ENCODE measurements at places on chromosomes 5 and 9.

- DNase-seq: no peak
These were observed 273.2 kb upstream of the TARS1 start for GRCh38 chr5:33167541-33167940.

DNA sequence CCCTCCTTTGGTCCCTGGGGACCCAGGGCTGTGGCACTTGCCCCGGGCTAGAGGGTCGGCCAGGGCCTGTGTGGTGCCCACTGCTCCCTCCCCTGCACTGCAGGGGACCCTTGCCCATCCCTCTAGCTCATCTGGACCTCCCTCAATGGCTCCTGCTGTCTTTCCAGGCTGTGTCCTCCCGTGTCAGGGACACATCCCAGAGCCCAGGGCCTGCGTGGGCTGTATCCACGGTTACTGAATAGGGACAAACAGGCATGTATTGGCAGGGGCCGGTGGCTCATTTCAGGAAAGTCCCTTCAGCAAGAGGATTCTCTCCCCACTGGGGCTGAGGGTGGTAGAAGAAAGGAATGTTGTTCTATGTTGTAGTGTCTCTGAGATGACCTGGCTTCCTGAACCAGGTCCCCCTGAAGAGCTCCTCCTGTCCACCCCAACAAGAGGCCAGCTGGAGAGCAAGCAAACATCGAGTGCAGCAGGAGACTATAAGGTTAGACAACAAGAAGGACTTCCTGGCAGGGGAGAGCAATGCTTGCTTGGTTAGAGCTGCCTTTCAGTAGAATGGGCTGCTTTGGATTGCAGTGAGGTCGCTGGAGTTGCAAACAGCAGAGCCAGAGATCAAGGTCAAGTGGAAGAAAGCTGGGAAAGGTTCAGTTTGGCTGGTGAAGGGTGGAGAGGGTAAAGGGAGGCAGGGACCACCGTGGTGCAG, 1.0 kb upstream of the CRB2 start:
- DNase-seq: no peak

DNA sequence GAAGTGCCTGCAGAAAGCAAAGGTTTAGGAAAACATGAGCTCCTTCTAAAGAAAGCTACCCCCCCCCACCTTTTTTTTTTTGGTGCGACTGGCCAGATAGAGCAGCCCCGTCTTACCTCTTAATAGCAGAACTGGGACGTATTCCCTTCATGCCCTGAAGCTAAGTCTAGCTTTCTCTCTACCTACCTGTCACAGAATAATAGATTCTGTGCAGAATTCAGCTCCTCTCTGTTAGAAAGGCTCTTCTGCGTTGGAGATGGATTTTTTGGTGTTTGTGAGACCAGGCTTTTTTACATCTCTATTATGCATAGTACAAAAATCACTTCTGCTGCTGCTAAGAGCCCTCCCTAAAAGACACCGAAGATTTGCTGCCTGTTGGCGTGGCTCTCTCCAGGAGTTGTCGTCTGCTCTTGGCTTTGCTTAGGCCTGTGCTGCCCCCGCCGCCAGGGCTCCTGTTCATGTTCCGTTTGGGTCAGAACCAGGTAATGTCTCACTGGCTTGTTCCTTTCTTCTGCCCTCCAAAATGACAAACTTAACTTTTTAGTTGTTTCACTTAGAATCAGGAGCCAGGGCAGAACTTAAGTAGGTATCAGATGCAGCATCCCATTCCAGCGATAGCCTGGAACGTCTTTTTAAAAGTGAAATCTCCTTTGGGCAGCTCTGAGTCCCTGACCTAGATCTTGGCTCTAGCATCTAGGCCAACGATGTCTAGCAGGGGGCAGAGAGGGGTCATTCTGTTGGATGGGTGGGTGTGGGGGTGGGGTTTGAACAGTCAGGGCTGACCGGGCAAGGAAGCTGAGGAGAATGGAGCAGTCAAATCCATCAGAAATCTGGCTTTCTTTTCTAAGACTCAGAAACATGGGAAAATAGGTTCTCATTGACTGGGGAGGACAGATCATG, 2.5 kb downstream of the TRIO start:
- no peak for DNase-seq

GRCh38 chr5:179373961-179374505, 28.8 kb upstream of the ADAMTS2 start:
- no peak for DNase-seq

- no peak for DNase-seq
These were observed 440.6 kb upstream of the IZUMO3 start for GRCh38 chr9:24986331-24986730.

- DNase-seq: no peak
These were observed 619.3 kb upstream of the ZNF608 start for GRCh38 chr5:125365747-125366146.

GRCh38 chr9:14193328-14193990, 120.5 kb downstream of the NFIB start:
- no peak for DNase-seq

DNA sequence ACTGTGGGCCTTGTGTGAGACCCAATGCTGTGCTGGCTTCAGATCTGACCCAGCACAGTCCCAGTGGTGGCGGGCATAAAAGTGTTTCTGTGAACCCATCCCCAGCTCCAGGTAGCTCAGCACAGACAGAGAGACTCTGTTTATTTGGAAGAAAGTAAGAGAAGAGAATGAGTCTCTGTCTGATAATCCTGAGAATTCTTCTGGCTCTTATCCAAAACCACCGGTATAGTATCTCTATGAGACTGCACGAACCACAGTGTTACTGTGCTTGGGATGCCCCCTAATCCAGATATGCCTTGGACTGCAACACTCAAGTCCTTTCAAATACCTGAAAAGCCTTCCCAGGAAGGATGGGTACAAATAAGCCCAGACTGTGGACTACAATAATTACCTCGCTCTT, 1660.8 kb upstream of the ACO1 start:
- no peak for DNase-seq

- DNase-seq: no peak
These were observed 38.9 kb upstream of the IFNK start for GRCh38 chr9:27485158-27485557.

- no peak for DNase-seq
These were observed 57.8 kb downstream of the PARP8 start for GRCh38 chr5:50724262-50724661.

DNA sequence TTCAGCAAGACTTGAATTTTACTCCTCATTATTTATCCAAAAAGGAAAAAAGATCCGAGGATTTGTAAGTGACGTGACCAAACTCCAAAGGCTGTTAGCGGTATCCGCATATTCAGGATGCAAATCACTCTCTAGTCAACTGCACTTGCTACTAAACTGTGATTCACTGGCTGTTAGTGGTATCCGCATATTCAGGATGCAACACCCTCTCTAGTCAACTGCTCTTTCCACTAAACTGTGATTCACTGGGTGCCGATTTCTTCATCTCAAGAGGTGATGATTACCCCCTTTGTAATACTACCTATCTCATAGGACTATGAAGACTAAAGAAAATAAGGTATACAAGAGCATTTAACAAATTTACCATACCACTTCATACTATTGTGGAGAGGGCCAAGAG, 5.7 kb downstream of the MAPKAP1 start:
- DNase-seq: peak; percentile 72

DNA sequence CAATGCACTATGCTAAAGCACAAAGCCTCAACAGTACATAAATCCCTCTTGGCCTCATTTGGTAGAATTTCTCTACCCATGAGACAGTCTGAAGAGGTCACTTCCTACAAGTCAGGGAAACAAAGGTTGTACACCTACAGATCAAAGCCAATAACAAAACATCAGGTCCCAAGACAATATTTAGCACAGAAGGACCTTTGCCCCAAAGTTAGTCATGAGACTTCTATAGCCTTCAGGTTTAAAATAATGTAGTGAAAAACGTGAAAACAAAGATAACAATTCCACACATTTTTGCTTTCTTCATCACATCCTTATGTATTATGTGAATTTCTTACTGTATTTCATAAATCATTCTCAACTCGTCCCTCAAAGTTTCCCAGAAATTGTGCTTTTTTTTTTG, 15.8 kb downstream of the AFF4 start:
- DNase-seq: peak; percentile 5

DNA sequence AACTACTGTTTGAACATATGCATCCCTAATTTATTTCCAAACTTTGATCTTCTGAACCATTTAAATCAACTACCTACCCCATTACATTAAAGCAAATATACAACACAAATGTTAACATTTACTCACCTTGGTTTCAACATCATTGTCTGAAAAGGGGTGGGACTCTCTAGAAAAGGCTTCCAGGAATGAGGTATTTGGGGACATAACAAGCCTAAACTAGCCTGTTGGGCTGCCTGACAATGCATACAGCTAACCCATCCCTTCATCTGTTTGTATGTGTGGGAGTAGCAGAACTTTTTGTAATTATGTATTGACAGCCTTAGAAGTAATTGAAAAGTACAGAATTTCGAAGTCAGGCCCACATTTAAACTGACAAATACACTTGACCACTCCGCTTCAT, 2225.9 kb upstream of the C9orf72 start:
- DNase-seq: no peak

DNA sequence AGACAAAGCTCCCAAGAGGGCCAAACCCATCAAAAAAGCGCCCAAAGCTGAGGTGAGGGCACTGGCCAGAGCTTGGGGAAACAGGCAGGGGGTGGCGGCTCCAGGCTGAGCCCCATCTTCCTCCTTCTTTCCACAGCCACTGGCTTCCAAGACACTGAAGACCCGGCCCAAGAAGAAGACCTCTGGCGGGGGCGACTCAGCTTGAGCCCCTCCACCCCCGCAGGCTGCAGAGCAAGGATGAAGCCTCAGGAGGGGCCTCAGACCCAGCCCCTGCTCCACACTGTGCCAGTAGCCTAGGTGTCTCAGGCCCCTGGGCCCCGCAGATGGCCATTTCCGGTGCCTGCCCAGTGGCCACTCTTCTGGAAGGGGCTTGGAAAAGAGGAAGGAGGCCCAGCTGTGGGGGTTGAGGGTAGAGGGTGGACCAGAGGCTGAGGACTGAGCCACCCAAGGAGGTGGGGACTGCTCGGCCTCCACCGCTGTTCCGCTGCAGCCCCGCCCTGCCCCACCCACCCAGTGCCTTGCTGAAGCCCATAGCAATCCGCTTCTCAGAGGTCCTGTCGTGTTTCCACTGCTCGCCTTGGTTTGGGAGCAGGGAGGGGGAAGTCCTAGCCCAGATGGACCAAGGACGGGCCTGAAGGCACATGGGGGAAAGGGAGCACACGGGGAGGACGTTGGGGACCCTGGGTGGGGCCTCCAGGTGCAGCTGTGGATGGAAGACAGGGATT, 6.9 kb downstream of the REEP2 start:
- no peak for DNase-seq

DNA sequence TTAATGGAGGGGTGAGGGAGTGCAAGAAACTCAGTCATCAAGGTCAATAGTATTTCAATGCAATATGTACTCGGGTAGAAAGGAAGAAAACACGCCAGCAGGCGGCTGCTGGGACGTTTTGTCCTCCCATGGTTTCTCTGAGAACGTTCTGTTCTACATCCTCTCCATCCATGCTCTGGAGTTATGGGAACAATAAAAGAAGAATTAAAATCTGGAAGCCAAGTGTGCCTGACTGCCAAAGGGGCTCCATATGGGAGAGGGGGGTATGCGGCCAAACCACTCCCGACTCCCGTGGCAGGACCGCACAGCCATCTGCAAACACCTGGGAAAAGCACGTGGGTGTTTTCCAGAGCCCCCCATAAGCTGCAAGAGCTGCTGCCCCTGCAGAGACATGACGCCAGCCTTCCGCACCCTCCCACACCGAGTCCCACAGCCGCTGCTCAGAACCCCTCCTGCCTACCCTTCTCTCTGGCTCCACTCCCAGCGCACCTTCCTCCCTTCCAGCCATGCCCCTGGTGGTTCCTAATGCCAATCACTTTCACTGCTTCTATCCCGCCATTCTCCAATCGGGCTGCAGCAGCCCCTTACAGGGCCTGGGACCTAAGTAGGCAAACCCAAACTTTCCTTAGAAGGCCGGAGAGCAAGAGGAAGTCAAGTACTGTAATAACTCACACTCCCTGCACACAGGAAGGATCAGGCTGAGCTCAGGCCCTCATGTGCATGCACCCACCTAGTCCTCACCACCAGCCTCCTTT, 241.6 kb downstream of the SYK start:
- DNase-seq: no peak

DNA sequence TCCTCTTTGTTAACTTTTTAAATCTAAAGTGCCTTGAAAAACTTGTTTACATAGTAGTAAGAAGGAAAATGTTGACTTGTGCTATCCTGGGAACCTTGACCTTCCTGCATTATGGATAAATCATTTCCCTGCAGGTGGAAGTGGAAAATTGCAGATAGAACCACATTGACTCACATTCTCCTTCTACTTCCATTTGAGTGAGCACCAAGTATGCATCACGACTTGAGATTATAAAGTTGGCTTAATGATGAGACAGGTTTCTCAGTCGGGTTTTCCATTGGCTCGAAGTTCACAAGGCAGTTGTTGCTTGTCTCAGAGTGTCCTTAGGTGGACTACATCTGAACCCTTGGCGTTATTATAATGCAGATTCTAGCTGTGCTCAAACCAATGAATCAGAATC, 39.9 kb downstream of the DOCK8 start:
- no peak for DNase-seq

GRCh38 chr5:72021651-72022357, 85.5 kb upstream of the MAP1B start:
- no peak for DNase-seq

- DNase-seq: no peak
These were observed 109.5 kb upstream of the SLC28A3 start for GRCh38 chr9:84450029-84450428.

DNA sequence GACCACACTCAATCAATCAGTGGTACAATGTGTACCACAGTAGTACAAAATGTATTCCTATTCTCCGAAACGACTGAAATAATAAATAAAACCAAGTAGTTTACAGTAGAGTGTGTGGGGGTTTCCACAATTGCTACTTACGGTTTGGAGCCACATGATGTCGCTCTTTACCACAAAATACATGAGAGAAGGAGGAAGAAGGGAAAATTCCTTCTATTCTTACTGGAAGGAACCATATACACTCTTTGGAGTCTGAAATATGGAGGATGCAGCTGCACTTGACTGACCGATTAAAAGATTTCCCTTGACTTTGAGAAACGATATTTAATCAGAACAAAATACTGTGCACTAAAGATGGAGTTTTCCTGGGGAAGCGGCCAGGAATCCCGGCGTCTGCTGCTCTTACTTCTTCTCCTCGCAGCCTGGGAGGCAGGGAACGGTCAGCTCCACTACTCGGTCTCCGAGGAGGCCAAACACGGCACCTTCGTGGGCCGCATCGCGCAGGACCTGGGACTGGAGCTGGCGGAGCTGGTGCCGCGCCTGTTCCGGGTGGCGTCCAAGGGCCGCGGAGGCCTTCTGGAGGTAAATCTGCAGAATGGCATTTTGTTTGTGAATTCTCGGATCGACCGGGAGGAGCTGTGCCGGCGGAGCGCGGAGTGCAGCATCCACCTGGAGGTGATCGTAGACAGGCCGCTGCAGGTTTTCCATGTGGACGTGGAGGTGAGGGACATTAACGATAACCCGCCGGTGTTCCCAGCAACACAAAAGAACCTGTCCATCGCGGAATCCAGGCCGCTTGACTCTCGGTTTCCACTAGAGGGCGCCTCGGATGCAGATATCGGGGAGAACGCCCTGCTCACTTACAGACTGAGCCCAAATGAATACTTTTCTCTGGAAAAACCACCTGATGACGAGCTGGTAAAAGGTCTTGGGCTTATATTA, at the start of gene PCDHA4:
Gene PCDHA4, plus strand, starts transcription at position 235 of the 942 bp plus-strand sequence.
- no peak for DNase-seq

Data from AG08395 (cell line).